ENCODE measurements at places on chromosomes 3 and 15. TPM values are rescaled to one million over a fixed set of nuclear protein-coding genes. Genes with fewer than 3 reads are reported as not detected.

DNA sequence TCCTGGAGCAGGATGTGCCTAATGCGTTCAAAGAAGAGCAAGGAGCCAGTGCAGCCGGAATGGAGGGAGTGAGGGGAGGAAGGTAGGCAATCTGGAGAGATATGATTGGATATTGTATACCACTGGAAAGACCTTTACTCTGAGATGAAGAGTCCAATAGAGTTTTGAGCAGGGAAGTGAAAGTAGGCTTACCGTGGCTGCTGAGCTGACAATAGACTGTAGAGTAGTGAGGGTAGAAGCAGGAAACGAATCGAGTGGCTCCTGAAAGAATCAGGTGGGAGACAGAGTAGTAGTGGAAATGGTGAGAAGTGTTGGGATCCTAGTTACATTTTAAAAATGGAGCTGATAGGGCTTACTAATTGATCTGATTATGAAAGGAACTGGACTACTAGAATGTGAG lies 51.8 kb upstream of the NUDT16 start:
- no peak for DNase-seq

- no peak for DNase-seq
Measured at GRCh38 chr3:138492980-138493675, 58.7 kb downstream of the ESYT3 start.

- no peak for DNase-seq
Measured at GRCh38 chr3:123803521-123803920, 80.6 kb downstream of the MYLK start.

DNA sequence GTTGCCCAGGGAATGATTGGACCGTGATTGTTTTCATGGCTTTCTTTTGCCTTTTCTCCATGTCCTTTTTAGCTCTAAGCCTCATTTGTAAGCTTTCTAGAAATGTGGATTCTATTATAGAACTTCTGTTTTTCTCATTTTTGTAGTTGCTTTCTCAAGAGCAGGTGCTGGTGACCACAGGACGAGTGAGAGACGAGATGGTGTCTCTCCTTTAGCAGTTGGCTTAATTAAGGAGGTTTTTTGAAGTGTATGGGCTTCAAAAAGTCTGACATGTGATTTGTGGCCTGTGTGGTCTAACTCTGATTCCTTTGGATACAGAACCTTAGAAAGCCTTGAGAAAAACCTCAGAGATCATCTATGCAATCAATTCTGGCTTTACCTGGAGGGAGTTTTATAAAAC lies 292.8 kb downstream of the LPP start:
- DNase-seq = no peak

Gene SMAD6
- total RNA-seq = 3.2 TPM
